Endodermal cell (in vitro differentiated cells): ENCODE measurements at places on chromosomes 7 and 10. TPM values are rescaled to one million over a fixed set of nuclear protein-coding genes. Genes with fewer than 3 reads are reported as not detected.

DNA sequence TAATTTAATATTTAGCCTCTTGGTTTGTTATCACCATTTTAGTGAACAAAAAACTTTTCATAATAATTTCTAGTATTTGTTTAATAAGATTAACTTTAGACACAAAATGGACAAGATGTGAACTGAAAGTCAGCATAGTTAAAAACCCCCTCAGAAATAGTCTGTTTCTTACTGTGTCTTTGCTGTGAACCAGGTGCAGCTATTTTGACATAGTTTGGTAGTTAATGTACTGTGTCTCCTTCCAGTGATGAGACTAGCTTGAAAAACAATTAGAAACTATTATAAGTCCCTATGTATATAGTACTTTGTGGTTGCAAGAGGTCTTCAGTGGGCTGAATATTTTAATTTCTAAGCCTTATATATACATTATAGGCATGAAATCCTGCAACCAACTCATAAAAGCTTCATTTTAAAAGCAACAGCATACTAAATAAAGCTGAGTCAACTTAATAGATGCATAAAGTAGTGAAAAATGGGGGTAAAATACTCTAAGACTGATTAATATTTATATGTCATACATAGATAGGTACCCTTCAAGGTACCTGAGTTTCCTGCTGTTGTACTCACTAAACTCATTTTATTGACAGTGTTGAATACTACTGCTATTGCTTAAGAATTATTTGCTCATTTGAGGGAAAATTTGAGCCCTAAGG, 19.2 kb downstream of the DMTF1 start:
- no peak overlapping the region for H3K4me3 ChIP-seq
- no peaks in the 10 kb centered on the region for H3K27me3 ChIP-seq
- H3K4me1 ChIP-seq, result peaks cover 11% of the 10 kb centered on the region
- H3K27ac ChIP-seq, result no peak overlapping the region
- peaks cover 100% of the 10 kb centered on the region for H3K36me3 ChIP-seq

DNA sequence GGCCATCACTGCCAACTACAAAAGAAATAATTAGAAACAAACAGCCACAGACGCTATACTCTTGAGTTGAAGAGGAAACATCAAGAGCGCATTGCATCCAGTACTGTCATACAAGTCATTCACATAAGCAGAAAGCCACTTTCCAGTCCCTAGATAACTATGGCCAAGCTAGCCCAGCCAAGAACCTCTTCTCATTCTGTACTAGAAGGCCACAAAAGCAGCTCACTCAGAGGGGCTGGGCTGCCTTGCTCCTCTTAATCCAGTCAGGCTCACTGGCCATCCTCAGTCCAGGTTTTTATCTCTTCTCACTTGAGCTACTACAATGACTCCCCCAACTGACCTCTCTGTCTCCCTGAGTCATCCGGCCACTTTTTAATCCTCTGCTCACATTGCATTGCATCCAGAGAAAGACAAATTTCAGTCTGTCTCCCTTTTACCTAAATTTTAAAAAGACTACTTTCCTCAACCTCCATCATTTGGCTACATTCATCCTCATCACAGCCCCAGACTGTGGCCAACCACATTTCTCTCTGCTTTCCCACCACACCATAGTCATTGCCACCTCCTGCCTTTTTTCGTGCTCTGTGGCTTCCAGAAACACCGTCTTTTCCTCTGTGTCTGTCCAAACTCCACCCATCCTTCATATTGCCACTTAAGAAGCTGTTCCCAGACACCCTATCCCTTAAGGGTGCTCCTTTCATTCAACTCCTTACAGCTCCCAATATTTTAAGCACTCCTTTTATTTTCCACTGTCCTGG, 25.0 kb downstream of the PPP1R3C start:
- no peaks in the 10 kb centered on the region for H3K4me1 ChIP-seq
- no peaks in the 10 kb centered on the region for H3K36me3 ChIP-seq
- no peak overlapping the region for H3K4me3 ChIP-seq
- H3K27me3 ChIP-seq, result no peaks in the 10 kb centered on the region
- no peak for DNase-seq

DNA sequence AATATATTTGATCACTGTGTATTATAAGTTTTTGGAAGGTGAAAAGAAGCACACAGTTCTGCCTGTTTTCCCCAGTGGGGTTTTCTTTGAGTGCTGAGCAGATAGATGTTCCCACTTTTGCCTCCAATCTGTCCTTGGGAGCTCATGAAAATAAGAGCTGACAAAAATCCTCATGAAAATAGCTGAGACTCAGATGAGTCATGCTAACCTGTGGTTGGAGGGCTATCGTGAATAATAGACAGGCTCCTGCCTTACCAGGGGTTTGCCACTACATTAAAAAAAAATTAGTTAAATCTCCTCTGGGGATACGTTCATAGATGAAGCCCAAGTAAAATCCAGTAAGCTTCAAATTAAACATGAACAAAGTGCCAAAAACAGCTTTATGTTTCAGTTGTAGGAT, 10.9 kb upstream of the AOAH start:
- H3K4me1 ChIP-seq, result peaks cover 12% of the 10 kb centered on the region
- no peaks in the 10 kb centered on the region for H3K27me3 ChIP-seq
- H3K4me3 ChIP-seq, result no peak overlapping the region
- no peaks in the 10 kb centered on the region for H3K36me3 ChIP-seq

DNA sequence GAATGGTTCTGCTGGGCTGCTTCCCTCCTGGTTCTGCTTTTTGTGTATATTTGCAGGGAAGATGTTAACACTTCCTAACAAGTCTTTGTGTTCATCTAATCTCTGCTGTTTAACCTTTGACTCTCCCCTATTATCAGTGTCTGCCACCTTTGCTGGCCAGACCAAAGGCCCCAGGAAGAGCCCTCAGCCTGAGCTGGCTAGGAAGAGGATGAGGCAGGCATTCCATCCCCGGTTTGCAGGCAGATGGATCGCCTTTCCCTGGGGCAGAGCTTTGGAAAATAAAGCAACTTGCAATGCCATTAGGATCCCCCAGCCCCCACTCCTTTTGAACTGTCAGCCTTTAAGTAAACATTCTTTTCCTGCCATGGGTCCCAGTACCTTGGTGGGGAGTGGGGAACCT, 19.0 kb downstream of the DPCD start:
- peaks cover 28% of the 10 kb centered on the region for H3K4me1 ChIP-seq
- H3K27me3 ChIP-seq, result no peaks in the 10 kb centered on the region
- DNase-seq, result peak; percentile 93
- H3K36me3 ChIP-seq, result peaks cover 49% of the 10 kb centered on the region
- peak overlapping the region; percentile 6 for H3K27ac ChIP-seq
- H3K4me3 ChIP-seq, result no peak overlapping the region

DNA sequence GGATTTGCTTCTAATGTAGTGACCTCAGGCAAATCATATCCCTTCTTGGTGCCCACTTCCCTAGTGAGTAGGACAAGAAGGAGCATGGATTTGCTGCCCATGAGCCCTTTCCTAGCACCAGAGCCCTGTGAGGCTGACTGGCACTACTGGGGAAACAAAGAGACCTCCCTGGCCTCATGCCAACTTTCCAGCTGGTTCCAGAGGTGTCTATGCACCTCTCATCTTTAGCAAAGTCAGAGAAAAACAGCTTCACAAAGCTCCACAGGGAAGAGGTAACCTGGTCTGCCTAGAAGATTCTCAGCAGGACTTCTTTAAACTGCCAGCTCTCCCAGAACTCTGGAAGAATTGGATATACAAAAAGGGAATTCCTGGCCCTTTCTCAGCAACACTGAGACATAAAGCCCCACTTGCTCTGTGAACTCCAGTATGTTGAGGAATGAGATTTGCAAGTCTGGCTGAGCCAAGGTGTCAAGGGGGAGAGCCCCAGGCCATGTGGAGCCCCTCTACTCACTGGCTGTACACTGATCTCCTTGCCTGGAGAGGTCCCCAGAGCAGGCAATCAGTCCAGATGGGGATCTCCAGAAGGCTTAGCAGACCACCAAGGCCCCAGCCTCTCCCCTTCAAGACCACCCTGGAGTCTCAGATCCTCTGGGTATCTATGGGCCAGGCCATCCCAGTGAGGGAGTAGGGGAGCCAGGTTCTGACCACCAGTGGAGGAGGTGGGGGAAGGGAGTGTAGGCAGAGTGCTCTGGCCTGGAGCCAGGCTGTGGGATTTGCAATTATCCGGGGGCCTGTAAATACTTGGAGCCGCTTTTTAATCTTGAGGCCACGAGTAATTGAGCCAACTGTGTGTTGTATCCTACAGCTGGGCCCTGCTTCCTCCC, 24.4 kb upstream of the RBM20 start:
- H3K27ac ChIP-seq, result no peak overlapping the region
- no peaks in the 10 kb centered on the region for H3K36me3 ChIP-seq
- no peak for DNase-seq
- H3K4me1 ChIP-seq, result peaks cover 5% of the 10 kb centered on the region
- H3K27me3 ChIP-seq, result no peaks in the 10 kb centered on the region

The HOXA1 gene
- total RNA-seq, result not detected in 3 replicates

The PLA2G12B gene
- 0.75 to 1.0 TPM (median 0.93 TPM) in 3 replicates for total RNA-seq

The ZNF736 gene
- not detected in 2 replicates for total RNA-seq

The IGF2BP3 gene
- total RNA-seq, result 66.2 to 114 TPM (median 106 TPM) in 3 replicates
